ENCODE measurements at places on chromosomes 11 and 22.

GRCh38 chr22:44698531-44699421 is 3.2 kb upstream of the PRR5 start:
- peak; percentile 61 for DNase-seq

- DNase-seq, result no peak
These were observed 44.6 kb downstream of the MRE11 start for GRCh38 chr11:94449029-94449428.

DNA sequence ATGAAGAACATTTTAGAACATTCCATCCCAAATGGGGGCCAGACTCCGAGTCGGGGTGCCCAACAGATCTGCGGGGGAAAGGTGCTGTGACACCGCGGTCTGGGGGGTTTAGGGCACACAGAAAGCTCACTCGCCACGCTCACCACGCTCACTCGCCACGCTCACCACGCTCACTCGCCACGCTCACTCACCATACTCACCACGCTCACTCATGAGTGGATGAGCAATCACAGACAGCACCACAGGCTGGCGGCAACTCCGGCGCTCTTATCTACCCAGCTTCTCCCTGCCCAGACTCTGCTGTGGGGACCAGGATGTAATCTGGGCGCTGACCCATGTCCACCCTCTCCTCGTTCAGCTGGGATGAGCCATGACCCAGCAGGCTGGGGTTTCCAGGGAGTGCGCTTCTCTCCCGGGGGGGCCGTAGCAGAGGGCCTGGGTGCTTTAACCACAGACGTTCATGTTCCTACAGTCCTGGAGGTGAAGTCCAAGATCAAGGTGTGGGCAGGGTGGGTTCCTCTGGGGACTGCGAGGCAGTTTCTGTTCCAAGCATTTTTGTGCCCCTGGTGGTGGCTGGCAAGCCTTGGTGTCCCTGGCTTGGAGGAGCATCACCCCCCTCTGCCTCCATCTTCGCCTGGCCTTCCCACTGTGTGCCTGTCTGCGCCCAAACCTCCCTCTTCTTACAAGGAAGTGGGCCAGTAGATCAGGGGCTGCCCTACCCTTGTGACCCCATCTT is 141.2 kb downstream of the CTTN start:
- DNase-seq, result no peak

GRCh38 chr11:56846631-56847576 is 98.4 kb upstream of the OR9G4 start:
- DNase-seq, result peak; percentile 30

GRCh38 chr11:12784445-12784844 is 110.2 kb downstream of the TEAD1 start:
- no peak for DNase-seq

Measured in left kidney (tissue), 8 donors.